ENCODE measurements at places on chromosomes 12 and 14.

DNA sequence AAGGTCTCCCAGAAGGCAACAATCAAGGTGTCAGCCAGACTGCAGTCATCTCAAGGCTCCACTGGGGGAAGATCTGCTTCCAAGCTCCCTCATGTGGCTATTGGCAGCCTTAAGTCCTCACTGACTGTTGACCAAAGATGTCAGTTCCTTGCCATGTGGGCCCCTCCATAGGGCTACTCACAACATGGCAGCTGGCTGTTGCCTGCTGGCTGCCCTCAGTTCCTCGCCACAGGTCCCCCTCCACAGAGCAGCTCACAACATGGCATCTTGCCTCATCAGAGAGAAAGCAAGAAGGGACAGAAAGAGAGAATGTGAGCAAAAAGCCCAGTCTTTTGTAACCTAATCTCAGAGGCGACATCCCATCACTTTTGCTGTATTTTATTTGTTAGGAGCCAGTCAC, 34.4 kb upstream of the EGLN3 start:
- no peak for DNase-seq

DNA sequence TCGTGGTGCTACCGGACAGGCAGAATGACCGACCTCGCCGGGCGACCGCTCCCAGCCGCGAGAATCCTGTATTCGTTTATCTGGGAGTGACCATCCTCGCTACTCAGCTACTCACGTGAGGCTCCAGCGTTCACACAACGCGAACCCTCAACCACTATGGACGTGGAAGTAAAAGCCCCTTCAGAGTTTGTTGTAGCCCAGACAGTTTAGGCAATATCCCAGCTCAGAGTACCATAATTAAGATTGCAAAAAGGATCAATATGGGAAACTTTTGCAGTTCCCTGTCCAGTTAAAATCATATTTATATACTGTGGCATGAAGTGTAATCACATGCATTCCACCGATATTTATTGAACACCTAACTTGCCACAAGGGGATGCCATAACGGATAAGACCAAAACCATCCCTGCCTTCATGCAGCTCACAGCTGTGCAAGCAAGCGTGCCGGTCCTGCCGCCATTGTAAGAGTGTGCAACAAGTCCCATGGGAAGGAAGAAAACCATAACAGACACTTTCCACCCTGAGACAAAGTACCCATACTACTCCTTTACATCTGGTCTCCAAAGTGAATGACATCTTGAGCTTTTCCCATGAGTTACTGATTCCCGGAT, 938 bp upstream of the MAX start:
- DNase-seq: peak; percentile 17

DNA sequence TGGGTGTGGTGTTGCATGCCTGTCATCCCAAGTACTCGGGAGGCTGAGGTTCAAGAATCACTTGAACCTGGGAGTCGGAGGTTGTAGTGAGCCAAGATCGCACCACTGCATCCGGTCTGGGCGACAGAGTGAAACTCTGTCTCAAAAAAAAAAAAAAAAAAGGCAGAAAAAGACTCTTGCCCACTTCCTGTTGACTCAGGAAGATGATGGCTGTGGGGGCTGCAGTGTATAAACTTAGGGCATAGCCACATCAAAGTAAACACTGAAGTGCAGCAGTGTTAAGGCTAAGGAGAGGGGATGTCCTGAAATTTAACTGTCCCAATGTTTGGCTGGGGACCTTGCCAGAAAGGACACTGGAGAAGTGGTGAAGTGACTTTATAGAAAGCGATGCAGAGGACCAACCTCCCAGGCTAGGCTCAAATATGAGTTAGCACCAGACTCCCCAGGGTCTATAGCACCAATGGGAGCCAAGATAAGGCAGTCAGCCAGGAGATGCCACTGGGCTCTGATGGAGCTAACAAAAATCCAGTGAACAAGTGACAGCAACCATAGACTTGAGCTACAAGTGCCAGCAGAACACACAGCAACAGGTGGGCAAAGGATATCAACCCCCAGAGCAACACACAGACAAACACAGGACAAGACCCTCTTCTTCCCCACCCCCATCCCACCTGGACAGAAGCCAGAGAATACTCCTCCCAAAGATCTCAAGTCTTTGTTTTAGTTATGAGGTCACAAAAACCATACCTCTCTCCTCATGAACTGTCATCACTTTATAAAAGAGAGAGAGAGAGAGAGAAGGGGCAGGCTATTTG, 28.0 kb downstream of the NELL2 start:
- DNase-seq: peak; percentile 63

GRCh38 chr14:80047761-80048160, 163.5 kb downstream of the DIO2 start:
- no peak for DNase-seq

DNA sequence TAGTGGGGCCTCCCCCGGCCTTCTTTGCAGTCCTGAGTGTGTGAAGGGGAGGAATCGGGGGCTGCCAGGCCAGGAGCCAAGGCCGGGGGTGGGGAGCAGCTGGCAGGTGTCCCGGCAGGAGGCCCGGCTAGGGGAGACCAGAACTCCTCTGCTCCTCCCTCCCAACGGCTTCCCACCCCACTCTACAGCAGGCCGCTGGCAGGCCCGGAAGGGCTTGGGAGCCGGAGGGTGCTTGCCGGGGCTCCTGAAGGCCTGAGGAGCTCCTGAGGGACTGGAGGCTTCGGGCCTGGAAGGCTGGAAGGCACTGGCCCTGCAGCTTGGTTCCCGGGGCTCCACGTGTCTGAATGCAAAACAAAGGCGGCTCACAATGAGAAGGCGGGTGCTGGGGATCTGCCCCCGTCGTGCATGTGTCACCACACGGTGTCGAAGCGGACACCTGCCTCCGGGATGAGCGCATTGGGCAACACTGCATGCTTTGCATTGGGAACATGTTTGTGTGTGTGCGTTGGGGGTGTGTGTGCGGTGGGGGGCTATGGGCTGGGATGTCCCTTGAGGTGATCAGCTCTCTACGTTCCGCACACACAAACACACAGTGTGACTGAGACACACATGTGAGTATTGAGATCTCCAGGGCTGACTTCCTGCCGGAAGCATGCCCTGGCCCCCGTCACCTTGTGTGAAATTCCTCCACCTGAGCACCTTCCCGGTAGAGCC, 30.9 kb upstream of the ANKRD9 start:
- DNase-seq: no peak

DNA sequence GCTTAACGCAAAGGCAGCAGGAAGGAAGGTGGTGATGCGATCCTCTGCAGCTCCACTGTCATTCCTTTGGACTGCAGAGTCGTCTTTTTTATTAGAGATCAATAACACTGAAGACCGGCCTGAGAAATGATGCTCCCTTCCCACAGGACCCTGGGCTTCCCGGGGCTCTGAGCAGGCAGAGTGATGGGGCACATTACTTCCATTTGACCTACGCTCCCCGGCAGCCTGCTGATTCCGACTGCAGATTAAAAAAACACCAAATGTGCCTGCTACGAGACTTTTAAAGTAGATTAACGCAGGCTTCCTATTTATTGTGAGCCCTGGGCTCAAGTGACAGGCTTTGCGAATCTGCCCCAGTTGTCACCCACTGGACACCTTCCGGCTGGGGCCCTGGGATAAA, 37.5 kb downstream of the KCNA1 start:
- no peak for DNase-seq

DNA sequence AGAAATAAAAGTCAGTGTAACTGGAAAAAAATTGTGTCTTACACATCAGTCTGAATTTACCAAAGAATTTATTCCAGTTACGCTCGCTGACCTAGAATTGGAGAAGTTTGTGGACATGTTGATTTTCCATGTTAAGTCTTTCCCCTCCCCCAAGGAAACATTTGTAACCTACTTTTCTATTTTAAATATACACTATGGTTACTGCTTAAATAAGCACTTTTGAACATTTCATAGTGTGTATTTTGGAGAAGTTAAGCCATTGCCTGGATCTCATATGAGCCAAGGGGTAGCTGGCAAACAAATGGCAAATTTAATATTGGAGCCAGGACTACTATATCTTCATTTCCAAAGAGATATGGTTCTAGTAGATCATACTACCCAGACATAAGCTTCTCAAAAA, 42.9 kb upstream of the NT5DC3 start:
- no peak for DNase-seq

DNA sequence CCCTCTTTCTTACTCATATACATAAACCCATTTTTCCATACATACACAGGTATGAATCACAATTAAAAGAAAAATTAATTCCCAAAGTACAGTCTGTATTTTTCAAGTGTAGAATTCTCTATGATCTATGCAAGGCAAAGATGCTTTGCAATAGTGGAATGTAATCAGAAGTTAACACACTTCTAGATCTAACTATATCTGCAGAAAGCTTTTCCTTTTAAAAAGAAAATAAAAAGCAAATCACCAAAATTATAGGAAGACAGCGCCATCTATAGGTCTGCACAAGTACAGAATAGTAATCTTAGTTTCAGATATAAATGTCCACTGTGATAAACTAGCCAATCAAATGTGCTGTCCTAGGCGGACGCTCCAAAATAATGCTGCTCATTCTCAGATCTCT, 22.0 kb downstream of the SLC25A21 start:
- peak; percentile 13 for DNase-seq

- no peak for DNase-seq
These were observed 1.2 kb downstream of the PTGER2 start for GRCh38 chr14:52315355-52315718.

GRCh38 chr14:67515386-67516079, 17.6 kb upstream of the PLEKHH1 start:
- peak; percentile 30 for DNase-seq

- DNase-seq: no peak
These were observed 33.2 kb upstream of the STRN3 start for GRCh38 chr14:31059152-31059924.

DNA sequence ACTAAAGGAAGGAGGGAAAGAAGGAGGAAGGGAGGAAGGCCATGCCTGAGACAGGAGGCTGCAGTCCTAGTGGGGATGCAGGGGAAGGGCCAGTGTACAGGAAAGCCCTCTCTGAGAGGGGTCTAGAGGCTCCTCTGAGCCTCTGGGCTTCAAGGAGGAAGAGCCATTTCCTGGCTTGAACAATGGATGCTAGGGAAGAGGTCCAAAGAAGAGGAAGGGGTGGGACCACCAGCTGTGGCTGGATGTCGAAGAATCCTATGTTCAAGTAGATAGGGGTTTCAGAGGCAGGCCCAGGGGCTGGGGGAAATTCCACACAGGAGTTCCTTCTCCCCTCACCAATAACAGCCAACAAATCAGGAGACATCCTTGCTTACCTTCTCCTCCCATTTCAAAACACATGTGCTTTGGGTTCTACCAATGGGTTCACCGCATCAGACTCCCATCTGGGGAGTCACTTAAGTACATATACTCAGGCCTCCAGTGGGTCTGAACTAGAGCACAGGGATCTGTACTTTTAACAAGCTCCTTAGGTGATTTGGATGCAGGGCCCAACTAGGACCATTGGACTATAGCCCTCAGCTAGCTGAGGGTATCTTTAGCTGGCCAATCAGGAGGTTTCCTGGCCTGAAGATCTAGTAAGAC, 32.4 kb downstream of the PRPF40B start:
- DNase-seq: no peak

DNA sequence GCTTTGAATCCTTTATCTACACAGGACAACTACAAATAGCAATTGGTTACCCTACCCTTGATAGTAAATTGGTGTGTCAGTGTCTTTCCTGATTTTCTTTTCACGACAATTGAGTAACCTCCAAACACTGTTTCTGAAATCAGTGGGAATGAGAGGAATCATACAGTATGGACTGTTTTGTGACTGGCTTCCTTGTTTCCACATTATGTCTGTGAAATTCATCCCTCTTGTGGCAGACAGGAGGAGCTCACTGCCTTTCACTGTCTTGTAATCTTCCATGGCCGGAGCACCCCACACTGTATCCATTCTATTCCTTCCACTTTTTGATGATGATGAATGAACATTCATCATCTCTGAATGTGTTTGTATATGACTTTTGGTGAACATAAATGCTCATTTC, 164.0 kb upstream of the PZP start:
- DNase-seq: no peak

DNA sequence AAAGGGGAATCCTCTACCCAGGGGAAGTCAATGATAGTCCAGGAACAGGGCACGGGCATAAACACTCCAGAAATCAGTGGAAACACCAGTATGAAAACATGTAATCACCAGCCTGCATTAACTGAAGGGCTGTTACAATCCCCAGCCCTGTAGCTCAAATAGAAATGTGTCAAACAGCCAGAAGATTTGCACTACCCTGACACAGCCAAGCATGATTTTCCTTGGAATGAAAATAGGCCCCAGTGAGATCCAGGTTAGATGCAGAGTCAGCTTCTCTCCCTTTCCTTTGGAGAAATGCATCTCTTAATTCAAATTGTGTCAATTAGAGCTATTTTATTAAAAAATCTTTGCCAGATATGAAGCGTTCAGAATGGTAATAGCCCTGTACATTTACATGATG, 158.1 kb downstream of the RPS29 start:
- no peak for DNase-seq

- peak; percentile 87 for DNase-seq
These were observed at the start of the genes GATC and TRIAP1 for GRCh38 chr12:120445911-120446843. Gene GATC (plus strand): TSS chr12:120446444. CDS start chr12:120446481, 37 bp downstream. Gene TRIAP1 (minus strand): TSS chr12:120446384. CDS start chr12:120446372, 12 bp downstream.

DNA sequence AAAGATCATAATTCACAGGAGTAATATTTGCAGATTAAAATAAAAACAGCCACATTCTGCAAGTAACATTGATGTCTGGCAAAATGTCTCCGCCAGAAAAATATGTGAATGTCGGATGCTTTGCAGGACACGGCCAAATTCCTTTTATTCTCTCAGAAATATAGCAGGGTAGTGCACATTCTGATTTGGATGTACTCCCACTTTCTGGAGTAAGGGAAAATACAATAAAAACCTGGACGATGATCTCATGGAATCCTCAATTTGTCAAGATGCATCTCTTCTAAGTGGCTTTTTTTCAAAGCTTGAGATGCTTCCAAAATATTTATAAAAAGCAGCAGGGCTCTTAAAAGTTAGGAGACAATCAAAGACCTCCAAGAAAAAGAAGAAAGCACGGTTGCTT, 133.3 kb downstream of the TBX5 start:
- DNase-seq: no peak

GRCh38 chr12:11639454-11639853, 10.0 kb upstream of the ETV6 start:
- no peak for DNase-seq

DNA sequence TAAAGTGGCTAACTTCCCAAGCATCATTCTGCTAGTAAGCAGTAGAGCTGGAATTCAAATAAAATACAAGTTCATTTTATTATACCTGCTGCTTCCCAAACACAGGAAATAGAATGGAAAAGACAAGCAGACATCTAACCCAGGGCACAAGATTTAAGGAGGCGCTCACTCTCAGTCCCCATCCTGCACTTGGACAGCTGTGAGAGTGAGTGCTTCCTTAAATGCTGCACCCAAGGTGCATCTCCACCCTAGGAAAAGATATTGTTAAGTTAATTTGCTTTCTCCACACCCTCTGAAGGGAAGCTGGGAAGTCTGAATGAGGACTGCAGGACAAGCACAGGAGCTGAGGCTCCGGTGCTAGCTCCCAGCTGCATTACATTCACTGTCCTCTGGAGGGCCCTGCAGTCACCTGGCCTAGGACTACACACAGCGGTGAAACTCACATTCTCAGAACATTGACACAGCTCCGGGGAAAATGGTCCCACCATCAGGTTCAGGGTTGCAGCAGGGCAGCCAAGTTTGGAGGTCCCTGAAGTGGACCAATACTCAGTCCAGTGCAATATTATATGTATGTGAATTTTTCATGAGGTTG, 14.2 kb downstream of the HEBP1 start:
- DNase-seq: no peak

- peak; percentile 88 for DNase-seq
These were observed 26.9 kb upstream of the LGALS3 start for GRCh38 chr14:55102141-55102621.

GRCh38 chr14:90900476-90901083, 84.3 kb upstream of the TTC7B start:
- DNase-seq: no peak

GRCh38 chr14:104390221-104390931, 189.2 kb upstream of the C14orf180 start:
- DNase-seq: no peak
